ENCODE measurements at places on chromosomes 2 and 18.

GRCh38 chr18:49584394-49584793 is 22.5 kb downstream of the LIPG start:
- no peak for DNase-seq

DNA sequence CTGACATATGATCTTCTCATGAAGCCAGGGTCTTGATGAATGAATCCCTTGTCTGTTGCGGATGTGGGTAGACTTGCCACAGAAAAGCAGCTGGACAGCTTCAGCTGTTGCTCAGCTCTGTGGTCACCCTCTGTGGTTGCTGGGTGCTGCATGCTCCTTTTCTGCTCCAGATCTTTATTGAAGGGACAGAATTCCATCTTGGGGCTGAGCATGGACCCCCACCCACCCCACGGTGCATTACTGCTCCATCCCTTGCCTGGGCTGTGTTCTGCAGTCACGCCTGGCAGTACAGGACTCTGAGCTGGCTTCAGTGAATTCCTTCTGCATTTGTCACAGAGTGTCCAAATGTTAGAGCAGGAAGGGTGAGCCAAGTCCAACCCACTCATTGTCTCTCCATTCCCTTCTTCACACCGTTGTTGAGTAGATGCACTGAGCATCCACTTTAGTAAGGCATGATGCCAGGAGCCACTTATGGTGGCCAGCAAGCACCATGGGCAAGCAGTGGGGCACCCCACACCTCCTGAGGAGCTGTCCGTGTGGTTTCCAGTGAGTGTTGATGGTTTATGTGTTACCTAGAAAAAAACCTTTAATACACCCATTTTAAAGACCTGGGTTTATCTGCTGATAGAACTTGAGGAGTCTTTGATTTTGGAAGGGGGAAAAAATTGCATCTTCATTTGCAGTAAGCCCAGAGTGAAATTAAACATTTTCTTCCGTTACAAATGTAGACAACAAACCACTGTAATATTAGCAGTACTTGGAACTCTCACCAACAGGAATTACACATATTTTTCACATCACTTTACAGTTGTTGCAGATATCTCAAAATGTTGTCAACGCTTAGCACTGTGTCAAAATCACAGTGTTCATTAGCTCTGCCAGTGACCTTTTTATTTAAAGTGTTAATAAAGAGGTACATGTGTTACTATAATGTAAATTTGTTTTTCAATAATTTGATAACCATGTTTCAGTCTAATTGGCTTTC is 14.7 kb upstream of the ITGB6 start:
- DNase-seq: no peak

- DNase-seq: no peak
These were observed 23.2 kb downstream of the RNF152 start for GRCh38 chr18:61869636-61870035.

GRCh38 chr2:72973566-72974435 is 56.5 kb downstream of the EMX1 start:
- DNase-seq: peak; percentile 19

DNA sequence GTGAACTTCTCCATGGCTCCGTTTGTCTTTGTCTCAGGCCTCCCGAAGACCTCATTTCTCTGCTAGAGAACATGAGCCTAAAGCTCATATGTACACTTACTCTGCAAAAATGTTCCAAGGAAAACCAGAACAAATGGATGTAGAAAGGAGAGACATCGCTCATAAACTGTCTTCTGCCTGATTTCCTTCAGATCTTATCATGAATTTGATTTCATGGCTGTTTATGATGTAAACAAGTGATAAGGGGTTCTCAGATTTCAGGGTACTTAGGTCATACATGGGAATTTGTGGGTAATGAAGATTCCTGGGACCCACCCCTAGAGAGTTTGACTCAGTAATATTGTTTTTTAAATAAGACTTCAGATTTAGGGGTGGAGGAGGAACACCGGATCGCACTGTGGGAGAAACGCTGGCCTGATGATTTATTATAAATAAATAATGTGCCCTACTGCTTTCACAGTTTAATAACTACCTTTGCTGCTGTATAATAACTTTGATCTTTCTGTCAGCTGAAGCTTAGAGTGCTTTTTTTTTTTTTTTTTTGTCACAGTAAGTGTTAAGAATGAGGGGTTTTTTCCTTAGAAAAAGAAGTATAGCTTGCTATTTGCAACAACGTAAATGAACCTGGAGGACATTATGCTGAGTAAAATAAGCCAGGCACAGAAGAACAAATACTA is 14.9 kb downstream of the AOX1 start:
- DNase-seq: no peak

GRCh38 chr2:215917953-215918620 is 95.3 kb downstream of the MREG start:
- no peak for DNase-seq
